ENCODE measurements at places on chromosomes 1 and 21.

- no peak for DNase-seq
These were observed 1.8 kb downstream of the FOXD3 start for GRCh38 chr1:63323865-63324778.

GRCh38 chr1:46830665-46831322, 31.9 kb downstream of the CYP4B1 start:
- no peak for DNase-seq

DNA sequence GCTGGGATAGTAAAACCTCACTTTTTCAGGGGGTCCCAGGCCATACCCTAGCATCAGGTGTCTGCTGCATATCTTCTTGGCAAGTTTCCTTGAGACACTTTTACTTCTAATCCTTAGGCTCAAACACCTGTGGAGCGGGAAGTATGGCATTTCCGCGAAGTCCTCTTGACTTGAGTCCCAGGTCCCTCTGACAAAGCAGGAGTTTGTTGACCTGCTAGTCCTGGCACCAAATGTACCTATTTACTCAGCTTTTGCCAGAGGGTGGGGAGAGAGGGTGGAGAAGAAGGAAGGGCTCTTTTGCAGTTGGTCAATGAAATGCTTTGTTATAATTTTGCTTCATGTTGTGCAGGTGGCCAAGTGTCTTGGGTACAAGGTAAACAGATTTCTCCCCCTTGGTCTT, 59.7 kb downstream of the CLIC6 start:
- DNase-seq = no peak

GRCh38 chr1:235176486-235176885, 15.4 kb upstream of the RBM34 start:
- DNase-seq = no peak

- DNase-seq = no peak
These were observed 130.1 kb downstream of the HMCN1 start for GRCh38 chr1:185864331-185864730.

GRCh38 chr1:12594966-12595756, 22.8 kb downstream of the DHRS3 start:
- DNase-seq = no peak

DNA sequence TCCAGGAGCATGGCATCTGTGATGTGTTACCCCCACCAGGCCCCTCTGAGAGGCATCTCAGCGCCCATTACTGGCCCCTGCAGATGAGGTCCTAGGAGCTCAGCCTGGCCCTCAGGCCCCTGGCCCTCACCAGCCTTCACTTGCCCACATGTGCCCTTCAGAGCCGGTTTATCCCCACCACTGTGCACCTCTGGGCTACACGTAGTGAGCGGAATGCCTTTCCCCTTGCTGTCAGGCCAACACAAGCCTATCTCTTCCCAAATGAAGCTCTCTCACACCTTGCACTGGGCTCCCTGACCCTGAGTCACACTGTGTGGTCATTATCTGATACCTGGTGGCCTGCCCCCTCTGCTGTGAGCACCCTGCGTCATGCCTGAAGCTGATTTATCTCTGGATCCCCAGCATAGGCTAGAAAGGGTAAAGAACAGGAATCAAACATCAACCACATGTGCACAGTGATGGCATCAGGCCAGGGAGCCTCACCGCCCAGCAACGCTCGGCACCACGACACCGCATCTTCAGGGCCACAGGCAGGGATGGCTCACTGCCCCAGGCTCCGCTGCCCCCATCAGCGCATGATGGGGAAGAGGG, 49.1 kb downstream of the GLIS1 start:
- DNase-seq = no peak

- no peak for DNase-seq
These were observed 1643.8 kb downstream of the MRPL39 start for GRCh38 chr21:23963454-23963853.

GRCh38 chr1:226332947-226333346, 24.0 kb upstream of the LIN9 start:
- DNase-seq = no peak

GRCh38 chr1:86356247-86356646, 39.9 kb downstream of the ODF2L start:
- no peak for DNase-seq

GRCh38 chr1:66439031-66439740, 94.8 kb upstream of the SGIP1 start:
- DNase-seq = no peak

- no peak for DNase-seq
These were observed at the start of gene CD48 for GRCh38 chr1:160711602-160712311. Gene CD48, minus strand, starts transcription at chr1:160711822. Its CDS starts 59 bp downstream, at chr1:160711763.

GRCh38 chr1:45568421-45568820, 15.4 kb upstream of the NASP start:
- no peak for DNase-seq

DNA sequence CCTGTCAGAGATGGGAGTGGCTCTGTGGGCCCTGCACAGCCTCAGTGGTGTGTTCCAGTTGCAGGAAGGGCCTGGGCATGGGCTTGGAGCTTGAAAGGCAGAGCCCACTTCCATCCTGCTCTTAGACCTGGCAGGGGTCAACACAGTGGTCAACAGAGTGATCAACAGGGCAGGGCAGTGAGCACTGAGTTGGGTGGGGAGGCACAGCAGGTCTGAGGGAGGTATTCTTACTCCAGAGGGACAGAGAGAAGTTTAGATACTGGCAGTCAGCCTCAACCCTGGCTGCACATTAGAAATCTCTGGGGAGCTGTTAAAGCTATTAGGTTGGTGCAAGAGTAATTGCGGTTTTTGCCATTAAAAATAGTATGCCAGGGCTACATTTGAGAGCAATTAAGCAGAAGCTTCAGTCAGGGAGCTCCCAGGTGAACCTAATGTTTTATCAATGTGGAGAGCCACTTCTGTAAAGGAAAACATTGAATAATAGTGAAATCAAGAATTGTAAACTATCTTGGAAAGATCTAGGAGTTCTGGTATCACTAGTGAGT, 37.7 kb downstream of the SH3BGR start:
- no peak for DNase-seq

DNA sequence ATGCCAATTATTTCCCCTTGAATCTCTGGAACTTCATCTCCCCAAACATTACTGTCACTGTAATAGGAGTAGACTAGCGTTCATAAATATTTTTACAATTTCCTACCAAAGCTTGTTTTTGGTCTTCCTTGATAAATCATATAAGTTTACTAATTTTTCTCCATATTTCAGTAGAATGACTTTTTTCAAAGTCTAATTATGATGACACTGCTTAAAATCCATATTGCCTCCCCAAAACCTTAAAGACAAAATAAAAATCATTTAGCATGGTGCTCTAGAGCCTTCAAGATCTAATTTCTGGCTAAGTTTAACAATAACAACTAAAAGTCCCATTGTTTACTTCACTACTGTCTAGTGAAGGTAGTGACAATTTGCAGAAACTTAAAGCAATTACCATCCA, 474.2 kb upstream of the CHRM3 start:
- DNase-seq = no peak

DNA sequence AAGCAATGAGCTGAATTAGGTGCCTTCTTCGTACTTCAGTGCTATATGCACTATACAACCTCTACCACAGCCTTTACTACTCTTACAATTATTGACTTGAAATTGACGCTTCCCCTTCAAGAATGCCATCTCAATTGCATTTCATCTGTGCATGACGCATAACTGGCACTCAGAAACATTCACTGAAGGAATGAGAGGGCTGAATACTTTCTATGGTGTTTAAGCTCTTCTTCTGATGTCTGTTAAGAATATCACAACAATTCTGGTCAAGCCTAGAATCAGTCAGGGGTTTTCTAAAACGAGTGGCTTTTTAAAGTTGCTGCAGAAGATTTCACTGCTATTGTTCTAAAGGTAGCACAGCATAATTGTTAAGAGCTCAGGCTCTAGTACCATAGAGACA, 11.5 kb downstream of the DENND1B start:
- DNase-seq = no peak

DNA sequence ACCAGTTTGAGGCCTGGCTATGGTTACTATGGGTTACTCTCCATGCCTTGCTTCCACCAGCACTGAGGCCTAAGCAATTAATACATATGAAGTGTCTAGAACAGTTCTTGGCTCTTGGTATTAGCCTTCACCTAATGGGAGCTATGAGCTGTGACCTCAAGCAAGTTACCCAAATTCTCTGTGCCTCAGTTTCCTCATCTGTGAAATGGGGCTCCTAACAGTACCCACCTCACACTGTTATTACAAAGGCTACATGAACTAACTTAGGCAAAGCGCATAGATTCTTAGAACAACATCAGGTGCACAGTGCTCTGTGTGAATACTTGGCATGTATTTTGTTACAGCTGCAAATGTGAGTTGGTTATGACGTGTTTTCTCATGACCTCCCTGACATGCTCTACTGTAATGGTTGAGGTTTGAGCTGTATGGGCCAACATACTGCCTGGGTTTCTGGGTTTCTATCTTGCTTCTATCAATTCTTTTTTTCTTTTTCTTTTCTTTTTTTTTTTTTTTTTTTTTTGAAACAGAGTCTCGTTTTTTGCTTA, 26.5 kb downstream of the CDCP2 start:
- no peak for DNase-seq

DNA sequence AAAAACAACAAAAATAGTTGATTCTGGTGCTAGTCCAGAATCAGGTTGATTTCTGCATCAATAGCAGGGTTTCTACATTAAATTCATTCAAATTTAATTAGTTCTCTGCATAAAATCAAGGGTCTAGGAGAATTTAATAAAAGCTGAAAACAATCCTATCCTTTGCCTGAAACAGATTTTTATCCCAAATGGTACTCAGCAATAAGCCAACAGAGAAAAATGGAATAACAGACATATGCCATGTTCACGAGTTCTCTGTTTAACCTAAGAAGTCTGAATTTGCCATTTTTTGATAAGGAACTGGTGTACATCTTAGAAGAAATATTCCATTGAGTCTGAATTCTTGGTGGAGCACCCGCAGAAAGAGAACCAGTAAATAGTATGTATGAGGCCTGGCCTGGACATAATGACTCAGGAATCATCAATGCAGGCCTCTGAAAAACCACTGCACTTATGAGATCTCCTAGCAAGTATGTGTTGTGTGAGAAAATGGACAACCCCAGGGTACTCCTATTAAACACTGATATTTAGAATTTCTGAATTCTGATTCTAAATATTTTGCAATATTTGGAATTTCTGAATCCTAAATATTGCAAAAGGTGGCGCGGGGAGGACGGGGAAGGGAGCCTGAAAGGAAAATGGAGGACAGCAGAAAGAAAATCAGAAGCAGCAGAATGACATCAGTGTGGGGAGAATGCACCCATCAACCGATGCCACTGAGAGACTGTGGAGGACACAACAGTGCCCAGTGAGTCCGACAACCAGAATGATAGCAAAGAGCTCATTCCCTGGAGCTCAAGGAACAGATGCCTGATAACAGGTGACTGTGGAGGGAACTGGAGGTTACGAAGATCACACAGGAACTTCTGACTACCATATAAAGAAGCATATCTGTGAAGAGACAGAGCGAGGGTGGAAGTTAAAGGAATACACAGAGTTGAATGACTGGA, 97.6 kb downstream of the APP start:
- DNase-seq = no peak

DNA sequence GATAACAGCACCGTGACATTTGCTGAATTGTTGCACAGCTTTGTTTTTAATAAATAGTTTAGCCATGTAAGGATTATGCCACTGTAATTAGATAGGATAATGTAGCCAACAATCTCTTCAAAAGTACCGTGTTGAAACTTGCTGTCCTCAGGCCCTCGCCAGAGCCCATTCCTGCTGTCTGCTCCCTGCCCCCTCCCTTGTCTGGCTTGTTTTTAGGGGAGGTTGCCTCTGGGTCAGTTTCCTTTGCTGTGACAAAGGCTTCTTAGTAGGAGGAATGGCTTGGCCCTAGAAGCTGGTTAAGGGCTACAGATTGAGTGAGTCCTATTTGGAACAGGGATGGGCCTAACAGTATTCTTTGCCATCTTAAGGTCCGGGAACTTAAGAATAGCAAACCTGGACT, 107.9 kb downstream of the LMO4 start:
- DNase-seq = no peak
